ENCODE measurements at places on chromosomes 3 and 15. TPM values are rescaled to one million over a fixed set of nuclear protein-coding genes. Genes with fewer than 3 reads are reported as not detected.

- no peak for DNase-seq
- no peak overlapping the region for H3K27ac ChIP-seq
- H3K27me3 ChIP-seq, result peaks cover 66% of the 10 kb centered on the region
- no peaks in the 10 kb centered on the region for H3K4me1 ChIP-seq
Measured at GRCh38 chr15:38651328-38652038, 86.9 kb upstream of the RASGRP1 start.

Gene PARP15
- total RNA-seq, result 0.08 TPM

DNA sequence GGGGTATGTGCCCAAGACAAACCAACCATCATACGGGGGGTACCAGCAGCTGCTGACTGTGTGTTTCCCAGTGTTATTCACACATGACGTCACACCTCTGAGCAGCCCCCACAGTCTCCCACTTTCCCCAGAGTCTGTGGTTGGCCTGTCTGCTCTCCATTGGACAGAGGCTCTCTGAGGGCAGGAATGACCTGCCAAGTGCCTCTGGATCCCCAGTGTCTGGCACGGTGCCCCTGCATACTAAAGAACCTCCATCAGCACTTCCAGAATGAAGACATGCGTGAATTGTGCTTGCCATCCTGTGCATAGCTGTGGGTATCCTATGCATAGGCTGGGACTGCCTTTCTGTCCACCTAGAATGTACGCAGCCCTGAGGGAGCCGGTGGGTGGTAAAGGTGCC is 3.5 kb upstream of the CCDC9B start:
- no peaks in the 10 kb centered on the region for H3K27me3 ChIP-seq
- H3K4me1 ChIP-seq, result peaks cover 51% of the 10 kb centered on the region
- H3K36me3 ChIP-seq, result no peaks in the 10 kb centered on the region
- peak overlapping the region; percentile 98 for H3K27ac ChIP-seq
- no peak overlapping the region for H3K4me3 ChIP-seq

- peaks cover 19% of the 10 kb centered on the region for H3K36me3 ChIP-seq
- no peak for DNase-seq
- H3K4me1 ChIP-seq, result peaks cover 15% of the 10 kb centered on the region
- H3K27ac ChIP-seq, result no peak overlapping the region
- H3K4me3 ChIP-seq, result no peak overlapping the region
Measured at GRCh38 chr15:99177679-99178078, 71.7 kb downstream of the TTC23 start.
